Activated T-cell treated with anti-CD3 and anti-CD28 coated beads, Interleukin-2, amount 50 U/mL, for 48 hours (primary cell): ENCODE measurements at places on chromosomes 6 and 20.

GRCh38 chr6:75206576-75207342 lies 906 bp upstream of the COL12A1 start:
- no peak for DNase-seq

- no peak for DNase-seq
Observed at GRCh38 chr6:74579047-74579446, 626.8 kb downstream of the COL12A1 start.

DNA sequence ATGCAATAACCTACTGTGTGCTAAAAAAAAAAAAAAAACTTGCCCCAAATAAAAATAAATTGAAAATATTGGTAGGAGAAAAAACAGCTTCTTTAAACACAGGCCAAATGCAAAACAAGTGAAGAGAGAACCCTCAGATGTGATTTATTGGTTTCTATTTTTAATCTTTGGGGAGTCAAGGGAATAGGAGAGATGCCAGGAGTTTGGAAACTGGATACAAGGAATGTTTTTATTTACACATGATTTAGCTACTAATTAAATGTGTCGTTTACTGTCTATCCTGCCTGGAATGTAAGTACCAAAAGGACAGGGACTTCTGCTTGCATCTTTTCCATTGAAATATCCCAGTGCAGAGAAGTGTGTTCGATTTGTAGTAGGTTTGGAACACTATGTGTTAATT lies 810.7 kb downstream of the MAFB start:
- DNase-seq = no peak

DNA sequence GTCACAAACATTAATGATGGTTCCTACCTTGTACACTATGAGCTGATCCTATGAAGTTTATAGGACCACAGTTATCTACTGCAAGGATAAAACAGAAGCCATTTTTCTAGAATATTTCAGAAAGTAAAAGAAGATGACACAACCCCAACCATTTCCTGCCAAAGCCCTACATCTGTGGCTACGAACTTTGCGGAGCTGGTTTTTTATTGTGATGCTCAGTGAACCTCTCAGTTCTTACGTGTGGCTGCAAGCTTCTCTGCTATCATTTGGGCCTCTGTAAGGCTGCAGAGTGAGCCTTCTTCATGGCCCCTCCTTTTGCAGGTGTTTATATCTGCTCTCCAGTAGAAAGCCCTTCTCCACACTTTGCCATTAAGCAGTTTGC lies 17.8 kb upstream of the TAGAP start:
- peak; percentile 61 for DNase-seq

- no peak for DNase-seq
Observed at GRCh38 chr6:133396233-133396983, 155.3 kb downstream of the EYA4 start.

DNA sequence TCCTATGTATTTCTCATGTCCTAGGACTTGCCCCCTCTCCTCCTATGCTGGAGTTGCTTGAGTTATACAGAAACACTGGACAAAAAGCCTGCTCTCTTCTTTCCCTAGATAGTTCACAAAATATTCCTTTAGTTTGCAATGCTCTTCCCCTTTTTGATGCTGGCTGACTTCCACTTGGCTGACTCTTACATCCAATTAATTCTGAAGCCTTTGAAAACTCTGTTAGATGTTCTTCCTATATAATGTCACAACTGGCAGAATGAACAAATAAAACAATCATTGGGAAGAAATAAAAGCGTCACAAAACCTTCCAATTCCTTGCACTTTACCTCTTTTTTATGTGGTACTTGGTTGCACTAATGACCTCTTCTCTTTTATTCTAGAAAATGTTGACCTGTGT lies 253.8 kb upstream of the CITED2 start:
- no peak for DNase-seq

- DNase-seq = no peak
Observed at GRCh38 chr6:51382847-51383246, 564.2 kb downstream of the TFAP2B start.

- DNase-seq = no peak
Observed at GRCh38 chr20:10771435-10772140, 97.8 kb upstream of the JAG1 start.

DNA sequence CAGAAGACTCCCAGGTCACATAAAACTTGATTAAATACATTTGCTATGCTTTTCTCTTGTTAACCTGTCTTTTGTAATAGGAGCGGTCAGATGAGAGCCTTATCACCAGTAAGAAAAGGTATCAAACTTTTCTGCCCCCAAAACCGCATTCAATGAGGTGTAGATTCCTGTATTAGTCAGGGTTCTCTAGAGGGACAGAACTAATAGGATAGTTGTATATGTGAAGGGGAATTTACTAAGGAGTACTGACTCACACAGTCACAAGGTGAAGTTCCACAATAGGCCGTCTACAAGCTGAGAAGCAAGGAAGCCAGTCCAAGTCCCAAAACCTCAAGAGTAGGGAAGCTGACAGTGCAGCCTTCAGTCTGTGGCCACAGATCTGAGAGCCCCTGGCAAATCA lies 32.7 kb downstream of the PTPRK start:
- no peak for DNase-seq

DNA sequence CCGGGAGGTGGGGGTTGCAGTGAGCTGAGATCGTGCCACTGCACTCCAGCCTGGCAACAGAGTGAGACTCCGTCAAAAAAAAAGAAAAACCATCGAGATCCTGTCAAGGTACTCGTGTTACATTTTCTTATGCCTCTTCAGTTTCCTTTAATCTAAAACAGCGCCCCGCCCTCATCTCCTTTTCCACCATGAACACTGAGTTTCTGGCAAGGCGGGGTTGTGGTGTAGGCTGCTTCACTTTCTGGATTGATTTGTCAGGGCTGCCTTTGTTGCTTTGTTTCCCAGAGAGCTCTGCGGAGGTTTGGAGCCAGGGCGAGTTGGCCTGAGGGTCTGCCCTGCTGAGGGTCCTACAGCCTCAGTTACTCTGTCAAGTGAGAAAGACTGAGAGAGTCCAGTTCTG lies 8.9 kb downstream of the ITPR3 start:
- DNase-seq = no peak

DNA sequence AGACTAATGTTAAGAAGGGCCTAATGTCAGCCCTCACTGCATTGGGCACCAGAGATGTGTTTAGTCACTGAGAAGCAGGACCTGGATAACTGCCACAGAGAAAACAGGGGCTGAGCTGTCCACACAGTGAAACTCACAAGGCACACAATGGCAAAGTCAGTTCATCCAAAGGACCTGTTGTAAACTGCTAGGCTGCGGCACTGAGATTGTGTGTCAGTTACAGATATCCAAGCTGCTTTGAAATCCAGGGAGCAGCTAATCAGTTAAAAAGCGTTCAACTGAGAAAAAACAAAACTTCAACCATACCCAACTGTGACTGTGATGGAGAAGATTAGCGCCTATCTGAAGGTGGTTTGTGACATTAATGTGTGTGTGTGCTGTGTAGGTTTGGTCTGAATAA lies 27.8 kb upstream of the TMEM14A start:
- no peak for DNase-seq

DNA sequence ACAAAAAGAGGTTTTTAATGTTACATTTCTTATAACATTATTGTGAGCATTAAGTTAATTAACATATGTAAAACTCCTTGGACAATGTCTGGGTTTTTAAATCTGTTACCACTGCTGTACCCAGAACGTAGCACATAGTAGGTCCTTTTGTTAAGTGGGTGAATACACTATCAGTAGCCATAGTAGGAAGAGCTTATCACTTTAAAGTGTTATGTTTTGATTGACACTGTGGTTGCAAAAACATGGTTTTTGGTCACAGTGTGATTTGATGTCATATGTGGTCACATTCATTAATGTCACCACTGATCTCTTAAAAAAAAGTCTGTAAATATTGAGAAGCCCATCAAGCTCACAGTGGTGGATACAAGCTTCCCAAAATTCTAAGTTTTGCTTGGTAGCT lies 160.7 kb downstream of the PLCB1 start:
- DNase-seq = no peak

DNA sequence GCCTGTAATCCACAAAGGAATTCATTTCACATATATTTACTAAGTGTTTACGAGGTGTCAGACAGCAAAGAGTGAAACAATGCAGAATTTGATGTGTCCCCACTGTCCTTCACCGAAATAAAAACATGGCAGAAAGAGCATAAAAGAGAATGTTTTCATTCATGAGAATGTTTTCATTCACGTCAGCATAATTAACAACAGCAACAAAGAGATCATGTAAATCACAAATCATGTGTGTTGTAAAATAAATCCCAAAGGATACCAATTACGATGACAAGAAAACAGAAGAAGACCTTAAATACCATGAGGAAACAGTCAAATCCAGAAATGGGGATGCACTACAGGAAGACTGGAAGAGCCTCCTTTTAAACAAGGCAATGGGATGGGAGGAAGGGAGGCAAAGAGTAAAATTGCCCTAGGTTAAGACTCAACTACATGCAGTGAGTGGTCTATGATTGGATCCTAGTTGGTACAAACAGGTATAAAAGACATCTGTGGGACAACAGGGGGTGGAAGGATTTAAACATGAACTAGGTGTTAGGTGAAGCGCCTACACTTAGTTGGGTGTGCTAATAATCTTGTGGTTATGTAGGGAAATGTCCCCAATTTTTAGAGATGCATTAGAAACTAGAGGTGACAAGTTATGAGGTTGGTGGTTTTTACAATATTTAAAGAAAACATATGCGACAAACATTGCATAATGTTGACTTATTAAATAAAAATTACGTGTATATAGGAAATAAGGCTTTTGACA lies 1.5 kb downstream of the ZSCAN31 start:
- DNase-seq = no peak

DNA sequence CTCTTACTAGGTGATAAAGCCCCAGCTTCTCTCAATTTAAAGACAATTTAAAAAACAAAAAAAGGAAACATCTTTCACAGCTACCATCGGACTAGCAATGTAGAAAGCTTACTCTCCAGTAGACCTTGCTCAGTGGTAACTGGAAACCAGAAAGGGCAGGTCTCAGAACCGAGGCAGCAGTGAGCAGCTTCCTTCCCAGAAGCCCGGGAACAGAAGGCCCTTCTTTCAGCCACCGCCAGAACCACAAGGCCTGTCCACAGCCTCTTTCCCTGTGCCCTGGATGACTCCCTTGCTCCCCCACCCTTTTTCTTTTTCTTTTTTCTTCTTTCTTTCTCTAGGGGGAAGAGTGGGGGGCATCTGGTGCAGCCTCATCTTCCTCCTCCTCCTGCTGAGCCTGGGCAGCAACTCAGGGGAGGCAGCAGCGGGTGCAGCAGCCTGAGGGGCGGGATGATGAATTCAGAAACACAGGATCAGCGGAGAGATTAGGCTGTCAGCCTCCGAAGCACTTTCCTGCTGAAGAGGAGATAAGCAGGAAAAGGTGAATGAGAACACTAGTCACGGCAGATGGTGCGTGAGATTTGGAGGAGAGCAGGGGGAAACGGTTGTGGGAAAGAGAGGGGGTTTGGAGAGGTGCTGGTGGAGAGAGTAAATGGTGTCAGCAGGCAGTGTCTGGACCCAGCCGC lies 158.5 kb downstream of the ID4 start:
- DNase-seq = no peak

- DNase-seq = no peak
Observed at GRCh38 chr6:96934087-96934486, 9.6 kb downstream of the KLHL32 start.

GRCh38 chr6:87093651-87094050 lies 1.3 kb downstream of the CGA start:
- DNase-seq = no peak

GRCh38 chr20:35226884-35227681 lies 593 bp downstream of the MMP24 start:
- DNase-seq = peak; percentile 67

- DNase-seq = no peak
Observed at GRCh38 chr6:78835817-78836216, 31.5 kb upstream of the IRAK1BP1 start.

- DNase-seq = no peak
Observed at GRCh38 chr6:56863366-56863765, 91.5 kb upstream of the BEND6 start.

DNA sequence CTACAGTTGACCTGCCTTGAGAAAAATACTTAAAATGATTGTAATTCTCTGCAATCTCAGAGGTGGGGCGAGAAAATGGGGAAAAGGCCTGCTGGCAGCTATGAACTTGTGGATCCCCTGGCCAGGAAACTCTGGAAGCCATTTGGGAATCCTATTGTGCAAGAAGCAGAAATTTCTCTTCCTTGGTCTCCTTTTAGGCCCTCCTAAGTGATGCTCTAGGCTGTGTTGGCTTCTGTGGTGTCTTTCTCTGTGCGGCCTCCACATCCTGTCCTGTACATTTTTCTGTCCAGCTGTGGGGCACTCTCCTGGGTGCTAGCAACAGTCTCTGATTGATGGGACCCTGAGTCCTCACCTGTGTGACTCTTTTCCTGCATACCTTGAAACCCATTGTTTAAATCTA lies 290.9 kb downstream of the FARS2 start:
- no peak for DNase-seq

- DNase-seq = no peak
Observed at GRCh38 chr20:35560105-35560511, 18.2 kb downstream of the ERGIC3 start.

GRCh38 chr6:26183581-26184366 lies 96.5 kb downstream of the HFE start:
- DNase-seq = peak; percentile 83

DNA sequence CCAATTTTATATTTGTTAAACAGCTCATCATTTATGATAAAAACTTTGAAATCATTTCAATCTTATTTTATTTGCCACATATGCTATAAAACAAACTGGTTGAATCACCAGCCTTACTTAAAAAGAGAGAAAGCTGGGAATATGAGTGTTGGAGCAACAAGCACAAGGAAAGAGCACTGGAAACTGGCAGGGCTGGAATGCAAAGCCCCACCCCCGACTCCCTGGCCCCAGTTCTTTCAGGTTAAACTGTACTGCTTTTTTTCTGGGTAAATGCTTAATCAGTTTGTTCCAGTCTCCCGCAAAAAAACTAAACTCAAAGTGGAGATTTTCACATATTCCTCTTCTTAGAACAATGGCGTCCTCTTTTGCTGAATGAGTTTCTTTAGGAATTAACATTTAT lies 433.8 kb upstream of the NOX3 start:
- no peak for DNase-seq

- no peak for DNase-seq
Observed at GRCh38 chr6:113359155-113360140, 497.7 kb upstream of the MARCKS start.

GRCh38 chr6:9292975-9293374 lies 857.6 kb upstream of the SLC35B3 start:
- DNase-seq = no peak

DNA sequence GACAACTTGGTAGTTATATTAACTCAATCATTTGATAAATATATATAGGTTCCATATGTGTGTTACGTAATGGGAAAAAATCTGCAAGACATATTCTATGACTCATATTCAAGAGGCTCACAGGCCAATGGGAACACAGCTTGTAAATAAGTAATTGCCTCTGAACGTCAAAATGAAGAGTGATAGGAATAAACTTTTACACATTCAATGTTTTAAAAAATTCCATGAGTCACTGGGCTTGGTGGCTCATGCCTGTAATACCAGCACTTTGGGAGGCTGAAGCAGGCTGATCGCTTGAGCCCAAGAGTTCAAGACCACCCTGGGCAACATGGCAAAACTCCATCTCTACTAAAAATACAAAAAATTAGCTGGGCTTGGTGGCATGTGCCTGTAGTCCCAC lies 209.4 kb upstream of the MCHR2 start:
- no peak for DNase-seq
